ENCODE measurements at places on chromosomes 6 and 20.

- no peak for DNase-seq
These were observed 10.0 kb downstream of the KIF16B start for GRCh38 chr20:16563066-16563806.

- DNase-seq: no peak
These were observed 234.5 kb downstream of the LRFN2 start for GRCh38 chr6:40352527-40353170.

DNA sequence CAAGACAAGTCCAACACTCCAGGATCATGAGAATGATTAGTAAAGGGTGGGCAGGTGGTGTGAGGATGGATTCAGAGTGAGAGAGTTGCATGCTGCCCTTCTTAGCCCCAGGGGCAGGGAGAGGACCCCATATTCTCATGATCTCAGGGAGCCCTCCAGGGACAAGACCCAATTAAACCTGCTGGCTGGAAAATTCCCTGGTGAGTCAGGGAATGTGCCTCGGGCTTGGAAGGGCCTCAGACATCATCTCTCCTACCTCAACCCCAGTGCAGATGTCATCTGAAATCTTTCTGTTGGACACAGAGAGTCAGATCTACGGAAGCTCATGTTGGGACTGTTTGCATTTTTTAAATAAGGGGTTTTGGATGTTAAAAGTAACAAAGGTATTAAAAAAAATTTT is 9.2 kb upstream of the SIRPD start:
- DNase-seq: no peak

DNA sequence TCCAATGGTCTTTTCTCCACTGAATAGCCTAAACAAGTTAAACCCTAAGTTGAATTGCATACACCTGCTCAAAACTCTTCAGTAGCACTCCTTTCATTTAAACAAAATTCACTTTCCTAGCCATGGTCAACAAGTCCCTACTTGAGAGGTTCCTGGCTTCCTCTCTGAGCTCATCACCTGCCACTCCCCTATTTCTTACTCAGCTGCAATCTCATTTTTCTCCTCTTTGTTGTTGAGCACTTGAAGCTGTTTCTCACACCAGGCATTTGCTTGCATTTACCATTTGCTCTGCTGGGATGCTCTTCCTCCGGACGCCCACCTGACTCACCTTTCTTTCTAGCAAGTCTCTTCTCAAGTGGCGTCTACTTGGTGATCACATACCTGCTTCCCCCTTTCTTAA is 38.5 kb downstream of the EDN1 start:
- no peak for DNase-seq

GRCh38 chr6:71246596-71246995 is 42.0 kb upstream of the OGFRL1 start:
- no peak for DNase-seq

DNA sequence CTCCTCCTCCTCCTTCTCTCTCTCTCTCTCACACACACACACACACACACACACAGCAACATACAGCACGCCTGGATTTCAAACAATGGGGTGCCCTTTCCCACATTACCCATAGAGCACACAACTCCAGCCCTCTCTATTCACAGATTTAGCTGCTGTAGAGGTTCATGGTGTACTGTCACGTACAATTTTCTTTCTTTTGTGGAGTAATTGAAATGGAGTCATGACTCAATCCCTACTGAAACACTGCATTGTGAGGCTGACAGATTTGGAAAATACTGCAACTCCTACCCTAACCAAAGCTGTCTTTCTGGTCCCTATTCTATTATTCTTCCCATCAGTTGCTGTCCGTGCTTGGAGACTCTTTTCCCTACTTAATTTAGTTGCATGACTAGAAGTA is 166.9 kb downstream of the EDN1 start:
- DNase-seq: no peak

DNA sequence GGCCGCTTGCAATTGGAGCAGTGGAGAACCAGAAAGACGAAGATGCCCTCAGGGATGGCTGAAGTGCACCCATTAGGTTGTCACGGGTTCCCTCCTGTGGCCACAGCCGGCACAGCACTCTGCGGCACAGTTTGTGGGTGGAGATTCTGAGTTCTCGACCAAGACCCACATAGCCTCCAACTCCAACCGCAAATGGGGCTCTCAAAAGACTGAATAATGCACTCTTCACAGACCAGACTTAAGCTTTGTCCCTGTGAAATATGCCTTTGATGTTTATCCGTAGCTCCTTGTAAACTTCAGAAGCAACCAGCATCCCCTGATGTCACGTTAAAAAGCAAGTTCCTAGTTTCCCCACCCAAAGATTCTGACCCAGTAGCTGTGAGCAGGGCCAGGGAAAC is 934 bp upstream of the CST9 start:
- DNase-seq: peak; percentile 95

DNA sequence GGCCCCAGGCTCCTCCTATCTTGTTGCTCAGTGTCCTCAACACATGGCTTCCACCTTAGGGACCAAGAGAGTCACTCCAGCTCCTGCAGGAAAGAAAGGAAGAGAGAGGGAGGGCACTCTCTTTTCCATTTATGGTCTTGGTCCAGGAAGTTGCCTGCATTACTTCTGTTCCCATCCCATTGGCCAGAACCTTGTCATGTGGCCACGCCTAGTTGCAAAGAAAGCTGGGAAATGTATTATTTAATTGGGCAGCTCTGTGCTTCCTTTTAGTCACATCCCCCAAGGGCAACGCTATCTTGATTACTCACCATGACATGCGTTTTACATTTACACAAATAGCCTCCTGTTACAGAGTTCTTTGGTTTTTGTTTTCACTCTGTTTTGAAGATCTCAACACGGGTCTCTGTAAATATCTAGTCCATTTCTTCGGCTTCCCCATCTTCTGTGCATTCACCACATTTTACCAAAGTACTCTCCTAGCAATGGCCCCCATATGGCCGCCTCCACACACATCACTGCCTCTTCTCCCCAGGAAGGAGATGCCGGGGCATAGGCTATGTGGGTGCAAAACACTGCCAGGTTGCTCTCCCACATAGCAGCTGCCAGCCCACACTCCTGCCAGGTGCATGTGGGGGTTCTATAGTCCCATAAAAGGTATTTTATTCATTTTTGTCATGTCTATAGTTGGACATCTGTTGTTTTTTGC is 35.7 kb upstream of the ZMYND8 start:
- peak; percentile 40 for DNase-seq

Measured in NCI-H526 (cell line).